ENCODE measurements at places on chromosomes 7 and 10.

GRCh38 chr10:102815790-102816549 is 21.2 kb downstream of the CYP17A1 start:
- no peak for DNase-seq

DNA sequence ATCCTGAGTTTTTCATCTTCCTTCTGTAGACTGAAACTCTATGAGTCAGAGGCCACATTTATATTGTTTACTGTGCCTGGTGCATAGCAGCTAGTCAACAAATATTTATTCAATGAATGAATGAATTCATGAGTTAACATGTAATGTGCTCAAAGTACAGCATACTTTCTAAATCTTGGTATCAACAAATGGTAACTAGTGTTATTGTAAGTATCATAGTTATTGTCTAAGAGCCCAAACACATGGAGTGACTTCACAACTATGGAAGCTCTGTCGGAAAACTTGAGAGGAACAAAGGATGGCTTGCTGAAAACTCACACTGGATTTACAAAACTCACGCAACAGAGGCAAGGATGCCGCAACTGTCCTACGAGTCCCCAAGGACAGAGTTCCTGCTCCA is 35.9 kb downstream of the DENND2A start:
- DNase-seq = no peak

DNA sequence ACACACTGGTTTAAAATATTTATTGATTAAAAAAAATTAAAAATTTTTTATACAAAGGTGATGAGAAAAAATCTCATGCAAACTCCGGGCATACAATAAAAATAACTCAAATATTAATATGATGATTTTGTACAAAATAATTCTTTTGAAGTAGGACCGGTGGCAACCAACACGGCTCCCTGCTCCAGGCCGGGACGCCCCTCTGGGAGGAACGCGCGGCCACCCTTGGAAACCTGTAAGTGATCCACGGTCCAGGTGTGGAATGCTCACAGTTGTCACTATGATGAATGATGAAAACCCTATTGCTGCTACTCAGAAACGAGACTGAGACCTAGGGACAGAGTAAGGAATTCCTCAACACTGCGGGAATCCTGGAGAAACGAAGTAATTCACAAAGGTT is 219.1 kb downstream of the TCERG1L start:
- DNase-seq = no peak

- no peak for DNase-seq
Observed at GRCh38 chr10:128848810-128849209, 618.2 kb upstream of the MGMT start.

GRCh38 chr10:89685936-89686335 is 15.5 kb upstream of the KIF20B start:
- no peak for DNase-seq

DNA sequence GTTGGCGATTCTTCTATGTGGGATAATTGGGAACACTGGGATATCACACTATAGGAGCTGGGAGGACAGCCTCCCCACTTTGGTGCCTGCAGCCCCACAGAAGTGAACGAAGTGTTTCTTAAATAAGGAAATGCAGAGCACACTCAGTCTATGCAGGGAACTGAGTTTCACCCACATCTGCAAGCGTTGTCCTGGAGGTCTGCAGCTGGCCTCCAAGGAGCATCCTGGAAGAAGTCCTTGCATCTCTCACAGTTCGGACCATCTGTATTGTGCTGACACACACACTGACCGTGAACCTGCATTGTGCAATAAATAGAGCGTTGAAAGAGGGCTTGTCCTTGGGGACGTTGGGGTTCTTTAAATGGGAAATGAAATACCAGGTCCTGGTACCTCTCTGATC is 25.8 kb downstream of the LAMB4 start:
- DNase-seq = no peak

Data from GM12891 (cell line).